ENCODE measurements at places on chromosomes 5 and 9. TPM values are rescaled to one million over a fixed set of nuclear protein-coding genes. Genes with fewer than 3 reads are reported as not detected.

DNA sequence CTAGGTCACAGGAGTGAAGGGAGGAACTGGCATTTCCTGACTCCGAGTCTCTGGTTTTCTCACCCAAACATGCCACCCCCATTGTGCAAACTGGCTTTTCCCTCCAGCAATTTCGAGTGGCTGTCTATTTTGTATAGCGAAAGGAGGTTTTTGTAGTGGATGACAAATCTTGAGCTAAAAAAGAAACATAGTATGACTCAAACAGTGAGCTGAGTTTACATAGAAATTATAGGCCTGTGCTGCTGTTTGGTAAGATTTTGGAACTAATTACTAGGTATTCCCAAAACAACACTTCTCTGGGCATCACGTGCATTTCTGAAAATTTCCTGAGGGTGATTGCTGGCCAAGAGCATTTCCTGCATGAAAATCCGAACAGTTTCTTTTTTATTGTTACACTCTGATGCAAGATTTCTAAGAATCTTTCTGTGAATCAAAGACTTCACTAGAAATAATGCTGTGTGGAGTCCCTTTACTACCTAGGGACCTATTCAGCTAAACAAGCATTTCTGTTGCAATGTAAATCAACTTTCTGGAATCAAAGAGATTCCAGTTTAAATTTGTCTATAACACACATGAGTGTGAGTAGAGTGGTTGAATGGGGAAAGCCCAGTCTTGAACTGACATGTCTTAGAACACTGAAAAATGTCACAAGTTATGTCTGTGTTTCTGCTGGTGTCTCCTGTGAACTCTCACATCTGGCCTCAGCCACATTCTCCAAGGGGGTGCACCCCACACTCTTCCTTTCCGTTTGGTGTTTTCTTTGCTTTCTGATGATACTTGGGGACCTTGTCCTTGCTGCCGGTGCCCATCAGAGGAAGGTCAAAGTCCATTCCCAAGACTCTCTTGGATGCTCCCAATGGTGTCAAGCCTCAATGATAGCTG lies 33.3 kb upstream of the DAPK1 start:
- no peak for DNase-seq

DNA sequence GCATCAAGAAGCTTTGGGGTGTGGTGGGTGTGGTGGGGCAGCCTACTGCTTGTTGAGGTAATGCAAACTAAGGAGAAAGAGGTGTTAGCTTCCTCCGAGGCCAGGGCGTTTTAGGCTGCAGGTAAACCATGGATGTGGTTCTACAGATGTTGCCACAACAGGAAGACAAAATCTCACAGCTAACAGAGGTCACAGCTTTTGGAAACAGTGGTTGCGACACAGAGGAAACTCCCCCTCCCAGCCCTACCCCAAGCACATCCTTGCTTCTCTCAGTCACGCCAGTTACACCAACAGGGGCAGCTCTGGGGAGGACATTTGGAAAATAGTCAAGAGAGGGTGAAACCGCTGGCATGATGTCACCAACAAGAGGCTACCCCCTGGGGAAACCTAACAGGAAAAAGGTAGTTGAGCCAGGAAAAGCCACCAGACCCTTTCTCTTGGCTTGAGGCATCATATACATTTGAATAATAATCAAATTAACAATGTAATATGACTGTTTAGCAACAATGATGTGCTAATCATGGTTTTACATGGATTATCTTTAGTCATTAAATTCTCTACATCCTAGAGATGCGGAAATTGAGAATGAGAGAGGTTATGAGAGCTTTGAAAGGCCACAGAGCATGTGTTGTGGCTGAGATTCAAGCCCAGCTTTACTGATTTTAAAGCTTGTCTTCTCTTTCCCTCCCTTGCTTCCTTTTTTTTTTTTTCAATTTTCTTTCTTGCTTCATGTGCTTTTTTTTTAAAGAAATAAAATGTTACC lies 82.2 kb upstream of the IL12B start:
- no peak for DNase-seq

Gene WWC1
- 2.2 TPM for total RNA-seq

Gene GPSM1
- total RNA-seq: 69.0 TPM

DNA sequence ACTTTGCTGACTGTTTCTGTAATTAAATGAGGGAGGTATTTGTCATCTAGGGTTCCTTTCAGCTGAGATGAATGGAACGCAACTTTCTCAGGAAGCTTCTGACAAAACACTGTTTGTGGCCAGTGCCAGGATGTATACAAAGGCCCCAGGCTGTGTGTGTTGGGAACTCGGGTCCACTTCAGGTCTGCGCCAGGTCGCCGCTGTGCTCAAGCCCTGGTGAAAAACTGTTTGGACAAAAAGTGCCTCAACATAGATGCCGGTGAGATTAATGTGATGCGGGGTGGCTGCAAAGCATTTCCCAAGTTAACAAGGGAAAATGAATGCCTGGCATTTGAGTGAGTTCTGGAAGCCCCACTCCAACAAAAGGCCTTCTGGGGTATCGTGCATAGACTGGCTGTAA lies 156.4 kb downstream of the GABBR2 start:
- no peak for DNase-seq
